Stimulated activated CD8-positive, alpha-beta memory T cell treated with anti-CD3 and anti-CD28 coated beads, Interleukin-7, amount 100 ng/mL, for 1 hour (primary cell): ENCODE measurements at places on chromosomes 1 and 21.

- DNase-seq = peak; percentile 43
Measured at GRCh38 chr1:206725109-206725963, 40.6 kb downstream of the MAPKAPK2 start.

DNA sequence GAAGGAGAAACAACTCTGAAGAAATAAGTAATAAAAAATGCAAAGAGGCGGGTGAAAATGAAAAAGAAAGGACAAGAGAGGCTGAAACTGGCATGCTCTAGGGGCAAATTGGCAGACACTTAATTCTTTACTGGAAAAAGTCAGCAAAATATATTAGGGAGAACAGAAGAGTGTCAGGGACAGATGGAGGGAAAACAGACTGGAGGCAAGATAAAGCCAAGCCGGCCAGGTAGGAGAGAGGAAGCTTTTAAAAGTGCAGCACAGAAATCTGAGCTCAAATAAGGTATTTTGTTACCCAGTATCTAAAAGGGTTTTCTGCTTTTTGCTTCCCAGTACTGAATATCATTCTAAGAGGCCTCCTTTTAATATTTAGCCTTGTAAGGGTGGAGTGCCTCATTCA, 339.3 kb downstream of the PAPPA2 start:
- DNase-seq = no peak

GRCh38 chr1:168466714-168467131, 77.1 kb downstream of the XCL2 start:
- no peak for DNase-seq

GRCh38 chr21:43854773-43855633, 10.0 kb upstream of the AGPAT3 start:
- no peak for DNase-seq

DNA sequence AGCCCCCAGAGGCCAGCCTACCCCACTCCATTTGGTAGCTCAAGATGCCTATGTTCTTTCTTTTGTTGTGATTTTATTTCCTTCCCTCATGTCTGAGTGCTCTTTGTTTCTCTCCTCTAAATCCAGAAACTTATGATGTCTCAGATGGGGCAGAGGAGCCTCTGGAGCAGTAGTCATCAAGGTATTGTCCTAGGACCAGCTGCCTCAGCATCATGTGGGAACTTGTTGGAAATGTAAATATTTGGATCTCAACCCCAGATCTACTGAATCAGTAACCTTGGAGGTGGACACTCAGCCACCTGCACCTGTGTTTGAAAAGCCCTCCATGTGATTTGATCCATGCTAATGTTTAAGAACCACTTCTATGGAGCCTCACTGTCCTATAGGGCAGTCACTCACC, 593.1 kb upstream of the PLXNA2 start:
- no peak for DNase-seq

DNA sequence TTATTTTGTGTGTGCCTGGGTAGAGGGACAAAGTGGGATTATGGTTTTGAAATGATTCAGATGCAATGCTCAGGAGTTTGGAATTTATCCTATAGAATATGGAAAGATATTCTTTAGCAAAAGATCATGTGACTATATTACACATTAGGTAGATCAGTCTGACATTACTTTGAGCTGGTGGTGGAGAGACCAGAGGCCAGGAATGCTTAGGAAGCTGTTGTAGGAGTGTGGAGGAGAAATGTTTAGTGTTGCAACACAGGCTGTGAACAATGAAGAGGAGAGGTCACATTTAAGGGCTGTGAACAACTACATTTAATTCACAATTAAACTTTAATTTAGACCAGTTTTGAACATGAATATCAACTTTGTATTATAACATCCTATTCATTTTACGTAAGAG, 45.3 kb upstream of the PODN start:
- DNase-seq = no peak
